ENCODE measurements at places on chromosomes 12 and 14.

- DNase-seq = no peak
These were observed 75.9 kb downstream of the CCDC60 start for GRCh38 chr12:119410396-119410795.

GRCh38 chr12:91505006-91505405, 322.4 kb upstream of the DCN start:
- no peak for DNase-seq

GRCh38 chr12:52915637-52916036, 10.8 kb upstream of the KRT8 start:
- DNase-seq = no peak

DNA sequence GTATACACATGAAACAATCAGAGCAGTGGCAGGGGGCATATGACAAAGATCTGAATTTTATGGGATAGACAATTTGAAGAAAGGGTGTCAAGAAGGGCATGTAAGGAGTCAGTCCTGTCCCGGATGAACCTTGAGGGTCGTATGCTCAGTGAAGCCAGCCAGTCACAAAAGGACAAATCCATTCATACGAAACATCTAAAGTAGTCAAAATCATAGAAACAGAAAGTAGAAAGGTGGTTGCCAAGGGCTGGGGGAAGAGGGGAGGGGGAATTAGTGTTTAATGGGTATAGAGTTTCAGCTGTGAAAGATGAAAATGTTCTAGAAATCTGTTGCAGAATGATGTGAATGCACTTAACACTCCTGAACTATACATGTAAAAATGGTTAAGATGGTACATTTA, 157.5 kb downstream of the TGFB3 start:
- no peak for DNase-seq

DNA sequence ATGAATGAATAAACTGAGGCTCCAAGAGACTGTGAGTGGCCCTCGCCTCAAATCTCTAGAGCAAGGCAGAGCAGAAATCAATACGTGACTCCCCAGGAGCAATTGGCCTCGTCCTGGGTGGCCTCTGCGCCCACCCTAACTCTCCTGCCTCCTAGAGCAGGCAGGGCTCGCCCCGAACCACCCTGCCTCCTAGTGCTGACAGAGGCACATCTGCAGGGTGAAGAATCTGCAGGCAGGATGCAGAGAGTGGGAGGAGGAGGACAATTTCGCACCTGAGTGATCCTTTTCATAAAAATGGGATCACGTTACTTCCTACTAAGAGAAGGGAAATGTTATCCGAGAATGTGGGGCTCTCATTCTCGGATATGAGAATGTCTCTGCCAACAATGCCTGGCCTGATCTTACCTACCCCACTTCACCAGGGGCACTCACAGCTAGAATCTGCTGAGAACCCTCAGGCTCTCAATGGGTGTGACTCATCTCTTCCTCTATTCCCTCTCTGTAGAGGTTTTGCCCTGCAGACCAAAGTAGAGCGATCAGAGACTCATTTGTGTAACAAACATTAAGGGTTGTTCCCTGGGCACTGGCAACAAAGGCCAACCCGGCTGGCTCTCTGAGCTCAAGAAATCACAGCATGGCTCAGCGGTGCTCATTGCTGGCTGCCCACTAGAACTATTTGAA, 61.7 kb upstream of the BCL2L14 start:
- DNase-seq = no peak

GRCh38 chr12:2244013-2244861, 191.4 kb downstream of the CACNA1C start:
- DNase-seq = no peak

GRCh38 chr14:61033054-61033453, 52.0 kb downstream of the SLC38A6 start:
- DNase-seq = no peak

GRCh38 chr12:28973491-28973890, 175.6 kb upstream of the FAR2 start:
- DNase-seq = no peak

DNA sequence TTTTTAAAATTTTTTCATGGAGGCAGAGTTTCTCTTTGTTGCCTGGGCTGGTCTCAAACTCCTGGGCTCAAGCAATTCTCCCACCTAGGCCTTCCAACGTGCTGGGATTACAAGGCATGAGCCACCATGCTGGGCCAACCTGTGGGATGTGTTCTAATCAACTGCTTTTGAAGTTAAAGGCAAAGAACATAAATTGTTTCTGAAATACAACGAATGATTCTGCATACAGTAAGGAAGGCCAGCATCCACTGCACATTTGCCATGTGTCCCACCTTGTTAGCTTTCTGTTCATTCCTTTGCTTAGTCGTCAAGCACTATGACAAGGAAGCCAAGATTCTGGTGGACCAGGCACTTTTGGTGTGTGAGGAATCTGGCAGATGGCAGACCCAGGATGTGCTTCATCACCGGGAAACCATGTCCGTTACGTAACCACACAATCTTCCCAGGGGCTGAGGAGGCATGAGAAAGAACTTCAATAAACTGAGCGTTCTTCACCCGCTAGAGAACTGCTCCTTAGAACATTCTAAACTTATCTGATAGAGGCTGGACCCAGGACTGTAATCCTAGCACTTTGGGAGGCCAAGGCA, 24.5 kb downstream of the MOK start:
- no peak for DNase-seq

GRCh38 chr14:89401241-89401640, 15.8 kb downstream of the FOXN3 start:
- DNase-seq = no peak

DNA sequence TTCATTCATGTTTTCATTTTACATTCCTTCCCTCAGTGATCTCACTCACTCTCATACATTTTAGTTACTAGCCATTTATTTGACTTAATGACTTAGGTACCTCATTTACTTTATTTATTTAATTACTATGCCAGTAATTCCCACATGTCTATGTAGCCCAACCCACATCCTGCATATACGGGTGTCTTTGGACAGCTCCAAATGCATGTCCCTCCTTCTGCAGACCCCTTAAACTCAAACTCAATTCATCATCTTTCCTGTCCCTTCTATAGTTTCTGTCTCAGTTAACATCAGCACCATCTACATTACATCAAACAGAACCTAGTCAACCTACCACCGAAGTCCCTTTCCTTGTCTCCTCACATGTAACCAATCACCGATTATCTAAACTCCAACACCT, 2.8 kb downstream of the CLEC1A start:
- DNase-seq = no peak

DNA sequence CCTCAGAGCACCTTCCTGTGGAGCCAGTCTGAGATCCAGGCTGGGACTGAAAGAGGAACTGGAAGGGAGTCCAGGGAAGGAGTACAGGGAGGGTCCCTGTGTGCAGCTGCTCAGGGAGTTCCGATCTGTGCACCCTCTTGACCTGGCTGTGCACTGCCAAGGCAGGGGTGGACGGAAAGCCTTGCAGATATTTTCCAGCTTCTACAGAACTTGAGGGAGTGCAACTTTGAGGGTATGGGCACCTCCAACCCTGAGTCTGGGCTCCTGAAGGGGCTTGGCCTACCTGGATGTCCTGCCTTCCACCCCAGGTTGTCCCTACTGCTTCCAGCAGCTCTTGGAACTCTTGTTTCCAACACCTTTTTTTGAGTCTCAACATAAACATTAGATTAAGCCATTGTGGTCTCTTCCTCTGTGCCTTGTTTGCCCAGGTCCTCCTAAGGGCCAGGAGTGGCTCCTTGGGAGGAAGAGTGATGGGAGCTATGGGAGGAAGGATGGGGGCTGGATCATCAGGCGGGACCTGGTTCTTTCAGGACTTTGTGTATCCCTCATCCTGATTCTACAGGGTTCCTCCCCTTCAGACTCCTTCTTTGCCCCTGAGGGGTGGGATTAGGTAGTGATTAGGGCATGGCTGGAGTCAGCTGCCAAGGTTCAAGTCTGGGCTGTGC, 3.5 kb downstream of the KRT7 start:
- no peak for DNase-seq

GRCh38 chr14:55951341-55952206, 166.6 kb upstream of the PELI2 start:
- DNase-seq = no peak

DNA sequence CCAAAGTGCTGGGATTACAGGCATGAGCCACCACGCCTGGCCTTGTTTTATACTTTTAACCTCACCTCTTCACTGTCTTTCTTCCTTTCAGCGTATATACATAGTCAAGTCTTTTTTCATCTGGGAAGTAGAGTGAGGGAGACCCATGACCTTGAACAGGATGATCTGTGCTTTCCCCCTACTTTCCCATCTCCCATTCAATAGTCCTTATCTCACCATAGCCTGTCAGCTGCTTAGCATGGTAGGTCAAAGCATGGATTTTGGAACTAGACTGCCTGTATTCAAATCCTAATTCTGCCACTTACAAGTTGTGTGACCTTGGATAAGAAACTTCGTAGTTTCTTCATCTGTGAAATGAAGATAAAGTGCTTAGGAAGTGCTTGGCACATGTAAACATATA, 96.4 kb upstream of the MON2 start:
- no peak for DNase-seq

DNA sequence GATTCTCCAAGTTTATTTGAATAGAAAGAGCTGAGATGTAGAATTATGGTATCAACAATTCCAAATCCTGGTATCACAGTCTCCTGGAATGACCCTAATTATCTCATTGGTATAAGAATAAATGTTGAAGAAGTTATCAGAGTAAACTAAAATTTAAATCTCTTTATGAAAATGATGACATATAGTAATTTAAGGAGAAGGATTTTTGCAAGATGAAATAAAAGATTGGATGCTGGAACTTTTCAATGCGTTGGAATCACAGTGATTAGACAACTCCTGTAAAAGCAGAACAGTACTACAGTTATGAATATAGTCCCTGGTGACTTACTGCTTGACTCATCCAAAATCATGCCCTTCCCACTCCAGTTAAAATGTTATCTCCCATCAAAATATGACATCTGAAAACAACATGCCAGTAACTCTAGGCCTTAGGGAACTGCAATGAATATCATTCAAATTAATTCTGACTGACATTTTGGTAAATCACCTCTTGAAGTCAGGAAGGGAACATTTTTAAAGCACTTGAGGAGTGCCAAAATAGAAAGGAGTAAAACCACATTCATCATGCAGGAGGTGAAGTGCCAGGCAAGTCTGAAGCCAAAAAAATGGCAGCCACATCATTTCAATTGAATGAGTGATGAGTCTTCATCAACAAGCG, 197.8 kb upstream of the PRKD1 start:
- DNase-seq = no peak

DNA sequence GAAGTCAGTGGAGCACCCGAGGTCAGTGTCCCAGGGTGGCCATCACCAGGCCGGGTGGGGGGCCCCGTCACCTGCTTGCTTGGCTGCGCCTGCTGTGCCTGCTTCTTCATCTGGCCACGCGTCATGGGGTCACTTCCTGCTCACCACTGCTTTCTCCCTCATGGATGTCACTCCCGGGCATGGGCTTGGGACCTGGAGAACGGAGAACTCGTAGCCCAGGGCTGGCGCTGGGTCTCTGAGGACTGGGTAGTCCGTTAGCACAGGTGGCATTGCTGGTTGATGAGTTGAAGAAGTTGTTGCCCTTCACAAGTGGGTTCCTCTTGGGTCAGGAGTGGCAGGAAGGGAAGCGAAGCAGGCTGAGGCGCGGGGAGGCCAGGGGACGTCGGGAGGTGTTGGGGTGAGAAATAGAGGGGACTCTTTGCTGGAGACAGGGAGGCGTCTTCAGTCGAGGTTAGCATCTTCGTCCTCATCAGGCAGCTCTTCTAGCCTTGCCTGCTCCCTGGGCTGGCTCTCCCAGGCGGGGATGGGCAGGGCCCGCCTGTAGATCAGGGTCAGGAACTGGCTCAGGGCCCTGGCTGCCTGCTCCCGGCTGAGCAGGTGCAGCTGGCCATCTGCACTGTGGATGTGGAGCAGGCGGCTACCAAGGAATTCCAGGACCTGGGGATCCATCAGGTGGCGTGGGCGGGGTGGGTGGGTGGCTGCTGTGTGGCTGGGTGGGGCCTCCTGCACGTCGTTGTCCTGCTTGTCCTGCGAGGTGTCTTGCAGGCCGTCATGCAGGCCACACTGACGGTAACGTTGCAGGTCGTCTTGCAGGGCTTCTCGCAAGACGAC, 23.0 kb downstream of the RTL1 start:
- DNase-seq = no peak

DNA sequence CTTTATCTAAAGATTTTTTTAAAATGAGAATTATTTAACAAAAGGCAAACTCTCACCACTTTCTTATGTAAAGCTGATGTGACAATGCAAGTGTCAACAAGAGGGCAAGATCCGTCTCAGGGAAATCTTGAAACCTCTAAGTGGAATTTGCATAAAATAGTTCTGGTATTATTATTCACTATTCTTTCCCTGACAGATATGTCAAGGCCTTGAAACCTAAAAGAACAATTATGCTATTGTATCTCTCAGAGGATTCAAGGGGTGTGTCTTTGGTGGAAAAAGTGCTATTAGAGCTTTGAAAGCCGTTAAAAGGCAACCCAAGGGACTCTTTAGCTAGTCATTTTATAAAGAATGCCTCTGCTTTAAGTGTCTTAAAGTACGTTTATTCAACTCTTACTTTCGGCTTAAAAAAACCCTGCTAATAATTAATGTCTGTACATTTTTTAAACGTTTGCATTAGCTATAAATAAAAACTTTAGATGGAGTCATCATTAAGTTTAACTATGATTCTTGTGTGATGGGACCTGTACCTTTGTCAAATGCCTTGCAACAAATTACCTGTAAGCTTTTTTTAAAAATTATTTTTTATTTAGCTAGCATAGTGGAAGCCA, 585.5 kb downstream of the VRK1 start:
- DNase-seq = no peak

- DNase-seq = no peak
These were observed 35.2 kb upstream of the PTGR2 start for GRCh38 chr14:73816393-73816816.

DNA sequence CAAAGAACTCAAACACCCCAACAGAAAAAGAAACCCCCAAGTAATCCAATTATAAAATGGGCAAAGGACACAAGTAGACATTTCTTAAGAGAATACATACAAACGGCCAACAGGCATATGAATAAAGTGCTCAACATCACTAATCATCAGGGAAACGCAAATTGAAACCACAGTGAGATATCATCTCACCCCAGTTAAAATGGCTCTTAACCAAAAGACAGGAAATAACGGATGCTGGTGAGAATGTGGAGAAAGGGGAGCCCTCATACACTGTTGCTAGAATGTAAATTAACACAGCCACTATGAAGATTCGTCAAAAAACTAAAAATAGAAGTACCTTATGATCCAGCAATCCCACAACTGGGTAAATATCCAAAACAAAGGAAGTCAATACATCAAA, 52.4 kb downstream of the CLMN start:
- no peak for DNase-seq

All from stimulated activated CD8-positive, alpha-beta memory T cell treated with anti-CD3 and anti-CD28 coated beads, Interleukin-4, amount 100 ng/mL, for 4 hours (primary cell).